Keratinocyte (primary cell): ENCODE measurements at places on chromosomes 4 and X.

- DNase-seq, result no peak
These were observed 28.3 kb downstream of the TXLNG start for GRCh38 chrX:16814597-16814996.

- DNase-seq, result no peak
These were observed 43.5 kb downstream of the SRPX2 start for GRCh38 chrX:100687546-100687945.

GRCh38 chr4:69600013-69600412 is 39.4 kb downstream of the UGT2A2 start:
- no peak for DNase-seq

DNA sequence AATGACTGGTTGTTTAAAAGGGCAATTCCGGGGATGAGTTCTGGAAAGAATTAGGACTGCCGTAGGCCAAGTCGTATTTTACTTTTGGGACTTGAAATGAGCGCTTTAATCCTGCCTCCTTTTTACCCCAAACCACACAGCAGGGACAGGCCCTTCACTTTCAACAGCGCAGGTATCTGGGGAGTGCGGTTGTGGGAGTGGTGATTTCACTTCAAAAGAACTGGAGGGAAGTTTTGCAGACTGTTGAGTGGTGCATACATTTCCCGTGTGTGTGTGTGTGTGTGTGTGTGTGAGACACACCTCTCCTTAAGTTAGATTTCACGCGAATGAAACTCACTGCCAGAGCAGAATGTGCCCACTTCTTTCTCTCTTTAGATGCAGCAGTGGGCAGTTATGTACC is 2.8 kb downstream of the NHS start:
- DNase-seq, result no peak

GRCh38 chr4:99817309-99817890 is 773 bp downstream of the DAPP1 start:
- no peak for DNase-seq

- DNase-seq, result no peak
These were observed 97.4 kb downstream of the SHOX start for GRCh38 chrX:727738-728621.

DNA sequence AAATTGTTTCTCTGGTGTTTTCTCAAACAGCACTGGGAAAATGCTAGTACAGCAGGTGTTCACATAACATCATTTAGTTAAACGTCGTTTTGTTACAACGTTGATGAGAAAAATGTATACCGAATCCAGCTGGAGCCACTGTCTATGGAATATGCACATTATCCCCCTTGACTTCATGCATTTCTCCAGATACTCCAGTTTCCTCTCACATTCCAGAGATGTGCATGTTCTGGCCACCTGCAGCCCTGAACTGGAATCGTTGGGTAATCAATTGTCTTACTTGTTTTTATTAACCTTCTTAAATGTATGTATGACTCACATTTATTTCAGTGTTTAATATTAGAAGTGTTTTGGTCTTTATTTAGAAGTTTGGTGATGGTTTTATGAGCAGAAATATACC is 18.4 kb upstream of the ODAM start:
- no peak for DNase-seq

DNA sequence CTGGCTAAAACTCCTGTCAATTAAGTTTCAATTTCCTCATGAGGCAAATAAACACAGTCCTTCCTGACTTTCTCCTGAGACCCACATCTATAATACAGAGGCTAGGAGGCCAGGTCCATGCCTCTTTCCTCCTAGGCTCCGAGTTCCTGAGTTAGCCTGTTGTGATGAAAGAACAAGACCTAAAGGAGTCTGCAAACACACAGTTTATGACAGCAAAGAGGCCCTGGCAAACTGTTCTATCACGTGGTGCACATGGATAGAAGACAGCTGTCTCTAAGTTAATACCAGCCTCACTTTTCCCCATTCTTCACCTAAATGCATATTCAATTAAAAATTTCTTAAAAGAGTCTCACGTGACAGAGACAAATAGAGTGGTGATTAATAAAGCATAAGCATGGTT is 145.2 kb downstream of the TET2 start:
- DNase-seq, result no peak

- no peak for DNase-seq
These were observed 1841.9 kb downstream of the STIM2 start for GRCh38 chr4:28702571-28702970.

- DNase-seq, result no peak
These were observed 481.6 kb upstream of the FSTL5 start for GRCh38 chr4:162645381-162645780.

- no peak for DNase-seq
These were observed 16.2 kb downstream of the SPOCK3 start for GRCh38 chr4:167218022-167218608.

DNA sequence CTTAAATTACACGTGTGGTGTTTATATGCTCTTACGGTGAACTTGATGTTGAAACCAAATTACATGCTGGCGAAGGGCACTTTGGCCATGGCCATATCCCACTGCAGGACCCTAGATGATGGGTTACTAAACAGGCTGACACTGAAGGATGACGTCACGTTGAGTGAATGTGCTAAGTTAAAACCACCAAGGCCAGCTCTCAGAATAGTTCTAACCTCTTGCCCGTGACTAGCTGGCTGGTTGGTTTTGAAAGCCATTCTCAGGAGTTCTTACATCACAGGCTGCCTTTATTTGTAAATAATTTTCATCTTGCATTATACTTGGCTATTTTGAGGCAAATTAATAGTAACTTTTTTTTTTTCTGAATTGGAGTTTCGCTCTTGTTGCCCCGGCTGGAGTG is 41.3 kb upstream of the PHEX start:
- DNase-seq, result no peak

DNA sequence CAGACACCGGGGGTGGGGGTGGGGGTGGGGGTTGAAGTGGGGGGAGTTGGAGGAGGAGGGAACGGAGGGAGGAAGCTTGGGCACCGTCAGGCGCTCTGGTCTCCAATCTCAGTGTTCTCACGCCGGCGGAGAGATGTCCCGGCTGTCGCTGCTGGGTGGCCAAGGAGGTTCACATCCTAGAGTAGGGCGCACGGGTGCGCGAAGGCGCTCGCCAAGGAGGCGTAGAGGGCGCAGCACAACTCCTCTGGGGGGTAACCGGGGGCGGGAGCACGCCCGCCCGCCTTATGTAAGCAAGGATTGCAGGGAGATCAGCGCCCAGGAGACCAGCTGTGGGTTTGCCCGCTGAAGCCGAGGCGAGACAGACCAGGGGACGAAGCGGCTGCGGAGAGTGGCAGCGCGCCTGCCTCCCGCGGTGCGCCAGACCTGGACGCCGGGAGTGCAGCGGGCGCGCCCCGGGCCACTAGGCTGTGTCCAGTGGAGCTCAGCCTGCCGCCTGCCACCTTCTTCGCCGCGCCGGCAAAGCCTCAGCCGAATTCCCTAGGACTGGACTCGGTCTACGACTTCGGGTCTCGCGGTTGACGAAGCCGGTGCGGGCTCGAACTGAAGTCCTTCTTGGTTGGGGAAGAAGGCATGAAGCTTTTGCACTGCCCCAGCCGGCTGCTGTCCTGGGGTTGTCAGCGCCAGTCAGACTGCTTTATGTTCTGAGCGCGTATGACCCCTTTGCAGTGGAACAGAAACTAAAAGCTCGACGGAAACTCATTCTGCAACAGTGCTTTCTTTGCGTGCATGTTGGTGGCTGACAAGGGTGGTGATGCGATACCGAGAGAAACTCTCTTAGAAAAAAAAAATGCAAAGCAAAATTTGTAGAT is 707 bp upstream of the UNC5C start:
- DNase-seq, result no peak

- DNase-seq, result no peak
These were observed 15.2 kb downstream of the CAPN6 start for GRCh38 chrX:111254896-111255693.

- DNase-seq, result no peak
These were observed 220.1 kb downstream of the DHX15 start for GRCh38 chr4:24364249-24364648.

GRCh38 chrX:63525491-63525890 is 174.4 kb upstream of the SPIN4 start:
- no peak for DNase-seq

- no peak for DNase-seq
These were observed 115.0 kb upstream of the RASGEF1B start for GRCh38 chr4:81586706-81587105.

- DNase-seq, result peak; percentile 76
These were observed 19.9 kb downstream of the FGFBP1 start for GRCh38 chr4:15918484-15919129.
